ENCODE measurements at places on chromosomes 11 and 22.
A peak's percentile ranks its signal among the peaks of the same experiment; 100 is the strongest.

- DNase-seq = no peak
Measured at GRCh38 chr11:126732981-126733380, 267.6 kb downstream of the KIRREL3 start.

DNA sequence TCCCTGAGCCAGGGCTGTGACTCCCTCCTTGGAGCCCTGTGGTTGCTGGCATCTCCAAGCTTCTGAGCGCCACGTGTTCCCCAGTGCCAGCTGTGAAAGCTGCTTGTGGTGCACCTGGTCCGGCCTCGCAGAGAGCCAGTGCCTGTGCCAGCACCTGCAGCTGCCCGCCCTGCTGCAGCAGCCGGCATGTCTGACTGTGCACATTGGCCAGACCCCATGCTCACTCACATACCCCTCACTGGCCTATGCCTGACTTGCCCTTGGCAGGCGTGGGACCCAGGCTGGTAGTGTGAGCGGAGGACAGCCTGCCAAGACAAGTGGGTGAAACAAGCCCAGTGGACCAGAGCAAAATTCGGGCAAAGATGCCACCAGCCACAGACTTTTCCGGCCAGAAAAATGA lies 9.8 kb downstream of the MRPL48 start:
- DNase-seq = peak; percentile 20

GRCh38 chr11:134485316-134485715 lies 73.3 kb upstream of the B3GAT1 start:
- DNase-seq = no peak

DNA sequence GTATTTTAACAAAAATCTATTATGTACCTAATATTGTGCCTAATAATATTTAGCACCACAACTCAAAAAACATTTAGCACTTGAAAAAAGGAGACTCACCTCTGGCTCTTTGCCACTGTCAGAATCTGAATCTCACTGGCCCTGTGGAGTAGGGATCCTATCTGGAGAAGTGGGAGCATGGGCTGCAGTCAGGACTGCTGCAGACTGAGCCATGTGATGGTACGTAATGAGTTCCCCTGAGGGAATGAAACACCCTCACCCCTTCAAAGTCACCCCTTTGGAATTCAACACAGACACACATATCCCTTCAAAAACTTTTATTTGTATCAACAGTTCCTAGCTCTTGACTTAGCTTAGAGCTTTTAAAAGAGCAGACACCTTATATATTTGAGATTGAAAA lies 6.5 kb downstream of the PTPMT1 start:
- DNase-seq = no peak

GRCh38 chr11:28763151-28763550 lies 655.0 kb downstream of the METTL15 start:
- no peak for DNase-seq
